Left renal cortex interstitium (tissue), 4 donors: ENCODE measurements at places on chromosomes 16 and 17.

DNA sequence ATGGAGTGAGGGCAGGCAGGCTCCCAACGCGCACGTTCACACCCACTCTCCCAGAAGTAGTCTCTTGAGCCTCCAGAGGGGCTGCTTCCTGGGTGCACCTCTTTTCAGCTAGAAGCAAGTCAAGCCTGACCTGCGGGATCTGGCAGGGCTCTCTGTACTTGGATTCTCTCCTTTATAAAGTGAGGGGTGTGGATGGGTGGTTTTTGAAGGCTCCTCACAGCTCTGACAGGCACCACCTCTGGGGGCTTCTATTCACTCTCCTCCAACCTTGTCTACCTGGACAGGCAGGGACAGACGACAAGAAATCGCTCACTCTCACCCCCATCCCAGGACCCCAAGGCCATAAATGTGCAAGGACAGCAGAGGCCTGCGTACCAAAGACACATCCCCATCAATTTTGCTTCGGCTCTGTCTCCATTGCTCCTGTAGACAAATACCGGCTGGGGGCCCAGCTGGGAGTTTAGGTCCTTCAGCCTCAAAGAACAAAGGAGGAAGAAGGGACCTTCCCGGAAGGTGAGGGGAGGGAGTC, 814 bp upstream of the DYNLL2 start:
- no peak for DNase-seq

DNA sequence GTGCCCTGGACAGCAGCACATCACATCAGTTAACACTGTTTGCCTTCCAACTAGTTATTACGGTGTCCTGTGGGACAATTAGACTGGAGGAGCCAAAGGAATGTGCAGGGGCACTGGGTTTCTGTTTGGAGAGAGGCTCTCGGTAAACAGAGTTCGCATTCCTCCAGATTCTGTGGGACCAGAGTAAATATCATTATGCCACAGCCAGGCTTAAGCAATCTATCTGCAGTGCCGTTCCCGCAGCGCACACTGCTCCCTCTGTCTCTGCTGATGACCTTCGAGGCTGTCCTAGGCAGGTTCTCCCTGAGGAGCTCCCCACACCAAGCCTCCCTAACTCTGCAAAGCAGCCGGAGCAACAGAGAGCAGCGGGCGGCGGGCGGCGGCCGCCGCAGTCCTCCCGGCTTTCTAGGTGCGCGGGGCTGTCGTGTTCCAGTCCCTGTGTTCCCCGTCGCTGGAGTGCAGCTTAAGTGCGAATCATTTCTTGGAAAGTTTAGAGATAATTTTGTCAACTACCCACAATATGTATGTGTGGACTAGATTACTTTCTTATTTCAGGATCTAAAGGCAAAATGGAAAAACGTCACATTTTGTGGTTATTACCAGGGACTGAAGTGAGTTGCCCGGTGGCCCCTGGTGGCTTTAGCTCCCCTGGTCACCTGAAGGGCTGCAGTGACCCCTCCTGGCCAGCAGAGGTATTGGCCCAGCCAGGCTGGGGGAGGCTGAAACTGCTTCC, 43.3 kb downstream of the PGS1 start:
- DNase-seq = no peak

DNA sequence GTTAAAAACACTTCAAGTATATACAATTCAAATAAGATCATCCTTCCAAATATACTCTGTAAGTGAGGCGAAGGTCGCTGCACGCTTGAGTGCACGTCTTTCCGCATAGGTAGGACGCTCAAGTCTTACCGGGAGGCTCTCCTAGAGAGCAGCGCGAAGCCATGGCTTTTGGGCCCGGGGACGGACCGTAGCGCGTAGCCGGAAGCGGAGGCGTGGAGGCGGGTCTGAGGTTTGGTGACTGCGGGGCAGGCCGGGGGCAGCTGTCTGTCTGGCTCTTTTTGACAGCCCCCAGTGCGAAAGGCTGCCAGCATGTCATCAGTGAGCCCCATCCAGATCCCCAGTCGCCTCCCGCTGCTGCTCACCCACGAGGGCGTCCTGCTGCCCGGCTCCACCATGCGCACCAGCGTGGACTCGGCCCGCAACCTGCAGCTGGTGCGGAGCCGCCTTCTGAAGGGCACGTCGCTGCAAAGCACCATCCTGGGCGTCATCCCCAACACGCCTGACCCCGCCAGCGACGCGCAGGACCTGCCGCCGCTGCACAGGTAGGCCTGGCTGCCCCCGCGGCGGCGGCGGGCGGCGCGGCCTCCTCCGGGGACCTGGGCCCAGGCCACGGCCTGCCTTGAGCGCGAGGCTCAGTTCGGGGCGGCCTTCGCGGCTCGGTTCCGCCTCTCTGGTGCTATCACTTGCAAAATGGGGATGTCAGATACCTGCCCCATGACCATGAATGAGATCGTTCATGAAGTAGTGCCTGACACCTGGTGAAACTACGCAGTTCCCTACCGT, at the start of gene LONP2:
LONP2 (plus strand) TSS at position 221 of the 783 bp plus-strand sequence; CDS start at position 310, 89 bp downstream.
- peak; percentile 82 for DNase-seq

GRCh38 chr16:64051824-64052223, 1070.0 kb downstream of the CDH11 start:
- DNase-seq = no peak

- peak; percentile 24 for DNase-seq
Observed at GRCh38 chr16:31427441-31428278, 500 bp downstream of the COX6A2 start.

DNA sequence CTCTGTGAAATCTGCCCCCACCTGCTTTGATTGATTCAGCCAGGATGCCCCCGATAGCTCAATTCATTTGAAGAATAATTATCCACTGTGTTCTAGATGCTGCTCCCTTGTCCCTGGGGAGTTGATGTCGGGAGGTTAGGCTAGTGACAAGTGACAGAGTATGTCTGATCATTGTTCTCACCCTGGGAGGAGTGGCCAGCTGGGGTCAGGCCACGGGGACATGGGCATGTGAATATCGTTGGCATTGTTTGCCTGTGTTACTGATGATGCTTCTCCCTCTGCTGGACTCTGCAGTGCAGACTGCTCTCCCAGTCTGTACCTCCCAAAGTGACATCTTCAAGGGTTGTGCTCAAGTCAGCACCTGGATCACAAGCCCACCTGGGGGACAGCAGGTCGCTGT, 89.9 kb upstream of the C16orf82 start:
- no peak for DNase-seq

- DNase-seq = no peak
Observed at GRCh38 chr17:49352587-49353154, 9.4 kb downstream of the ZNF652 start.

DNA sequence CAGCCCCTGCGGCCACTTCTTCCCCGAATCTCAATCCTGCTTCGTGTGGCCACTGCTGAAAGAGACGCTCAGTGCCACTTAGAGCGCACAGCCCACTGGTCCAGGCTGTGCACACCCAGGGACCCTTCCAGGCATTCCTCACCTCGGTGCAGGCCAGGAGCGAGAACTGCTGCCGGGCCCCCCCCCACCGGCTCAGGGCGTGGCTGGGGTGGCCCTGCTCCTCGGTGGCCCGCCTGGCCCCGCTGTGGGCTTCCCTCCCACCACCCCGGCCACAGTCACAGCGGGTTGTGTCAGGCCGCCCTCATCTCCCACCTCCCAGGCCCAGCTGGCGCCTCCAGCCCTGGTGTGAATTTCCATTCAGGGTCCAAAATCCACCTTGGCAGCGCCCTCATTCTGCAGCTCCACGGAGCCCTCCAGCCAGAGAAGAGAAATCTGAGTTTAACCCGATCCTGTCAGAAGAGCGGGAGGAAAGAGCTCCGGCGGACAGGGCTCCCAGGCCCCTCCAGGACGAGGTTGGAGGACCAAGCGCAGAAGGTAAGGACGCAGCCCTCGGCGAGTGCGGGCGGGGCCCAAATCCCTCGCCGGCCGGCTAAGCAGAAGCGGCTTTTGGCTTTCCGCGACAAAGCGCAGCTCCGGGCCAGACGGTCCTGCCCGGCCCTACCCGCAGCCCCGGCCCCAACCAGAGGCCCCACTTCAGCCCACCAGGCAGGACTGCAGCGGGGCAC, 12.0 kb downstream of the TBC1D16 start:
- no peak for DNase-seq

DNA sequence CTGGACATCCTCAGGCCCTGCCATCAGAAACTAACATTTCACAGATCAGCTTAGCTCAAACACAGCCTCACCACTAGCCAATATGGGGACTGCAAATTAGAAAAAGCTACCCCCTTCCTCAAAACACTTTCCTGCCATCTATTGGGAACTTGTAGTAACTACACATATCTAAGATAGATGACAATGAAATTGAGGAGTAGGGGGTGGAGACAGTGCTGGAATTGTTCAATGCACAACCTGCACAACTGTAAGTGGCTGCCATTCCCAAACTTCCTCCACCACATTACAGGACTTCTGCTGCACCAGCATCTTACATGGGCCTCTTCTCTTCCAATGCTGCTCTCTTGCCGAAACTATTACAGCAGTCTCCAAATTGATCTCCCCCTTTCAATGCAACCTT, 21.9 kb downstream of the AIPL1 start:
- no peak for DNase-seq

- no peak for DNase-seq
Observed at GRCh38 chr17:2883544-2884213, 87.4 kb downstream of the RAP1GAP2 start.

- DNase-seq = no peak
Observed at GRCh38 chr17:19000531-19001325, 3.8 kb downstream of the FAM83G start.

GRCh38 chr17:2030779-2031163, 818 bp downstream of the DPH1 start:
- DNase-seq = no peak

DNA sequence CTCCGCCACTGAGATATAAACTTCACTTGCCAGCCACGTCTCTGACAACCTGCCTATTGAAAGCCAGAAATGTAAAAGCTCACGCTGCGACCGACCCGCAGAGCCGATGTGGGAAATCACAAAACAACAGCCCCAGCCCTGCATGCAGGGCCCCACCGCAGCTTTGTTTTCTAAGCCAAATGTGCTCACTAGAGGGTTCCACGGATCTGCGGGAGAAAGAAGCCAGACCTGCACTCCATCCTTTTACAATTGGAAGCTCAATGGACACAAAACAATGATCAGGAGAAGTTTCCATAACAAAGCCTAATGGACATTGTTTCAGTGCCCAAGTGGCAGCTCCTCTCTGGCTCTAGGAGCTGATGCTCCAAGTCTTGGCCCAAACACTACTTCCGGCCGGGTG, 33.1 kb downstream of the WIPI1 start:
- DNase-seq = no peak

GRCh38 chr17:7042501-7043181, 1.3 kb downstream of the SLC16A11 start:
- DNase-seq = no peak

GRCh38 chr16:79420493-79420892, 180.0 kb downstream of the MAF start:
- DNase-seq = no peak

DNA sequence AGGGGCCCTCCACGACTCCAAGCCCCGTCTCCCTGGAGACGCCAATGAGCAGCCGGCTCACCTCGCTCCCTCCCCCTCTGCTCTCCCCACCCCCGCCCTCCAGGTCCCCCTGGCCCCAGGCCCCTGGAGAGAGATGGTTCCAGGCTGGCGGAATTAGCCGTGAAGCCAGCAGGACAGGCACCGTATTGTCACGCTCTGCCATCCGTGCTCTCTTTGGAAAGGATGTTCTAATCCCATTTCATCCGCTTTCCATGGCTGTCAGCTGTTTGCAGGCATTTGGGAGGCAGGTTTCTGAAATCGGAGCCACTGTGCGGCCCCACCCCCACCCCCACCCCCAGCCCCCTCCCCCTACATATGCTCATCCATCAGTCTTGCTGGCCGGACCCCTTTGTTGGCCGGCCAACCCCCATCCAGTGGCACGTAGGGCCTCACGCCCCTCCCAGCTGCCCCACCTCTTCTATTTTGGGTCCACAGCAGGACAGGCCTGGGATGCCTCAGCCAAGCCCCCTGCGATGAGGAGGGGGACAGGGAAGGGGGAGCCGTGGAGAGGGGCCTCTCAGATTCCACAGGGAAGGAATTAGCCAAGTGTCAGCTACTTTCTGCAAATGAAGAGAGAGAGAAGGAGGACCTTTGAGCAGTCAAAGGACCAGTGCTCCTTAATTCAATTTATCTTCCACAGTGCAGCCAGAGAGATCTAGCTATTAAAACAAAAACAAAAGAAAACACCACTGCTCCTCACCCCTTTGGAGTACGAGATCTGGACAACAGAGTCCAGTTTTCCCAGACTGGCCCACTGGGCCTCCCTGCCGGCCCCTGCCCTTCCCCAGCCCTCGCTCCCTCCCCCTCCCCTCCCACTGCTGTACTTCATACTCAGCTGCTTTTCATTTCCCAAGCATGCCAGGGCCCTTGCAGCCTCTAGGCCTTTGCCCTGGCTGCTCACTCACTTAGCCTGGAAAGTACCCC, 30.7 kb downstream of the SDK2 start:
- DNase-seq = peak; percentile 71

DNA sequence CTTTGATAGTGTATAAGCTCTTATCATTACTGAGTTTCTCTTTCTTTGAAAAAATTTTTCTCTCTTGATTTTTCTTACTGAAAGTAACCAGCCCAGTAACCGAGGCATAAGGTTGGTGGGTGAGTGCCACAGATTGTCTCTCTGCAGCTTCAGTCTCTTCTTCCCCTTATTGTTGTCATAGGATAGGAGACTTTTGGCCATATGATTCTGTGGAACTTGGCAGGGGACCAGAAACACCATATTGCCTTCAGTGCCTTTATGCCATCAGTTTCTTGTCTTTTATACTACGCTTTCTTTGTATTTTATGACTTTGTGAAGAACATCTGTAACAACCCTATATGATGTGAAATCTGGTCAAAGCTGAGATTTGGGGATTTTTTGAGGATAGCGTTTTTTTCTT, 341.6 kb upstream of the TBX2 start:
- DNase-seq = no peak

- no peak for DNase-seq
Observed at GRCh38 chr17:82370471-82371332, 863 bp upstream of the UTS2R start.

GRCh38 chr16:80936410-80936809, 70.3 kb downstream of the CMC2 start:
- DNase-seq = no peak

DNA sequence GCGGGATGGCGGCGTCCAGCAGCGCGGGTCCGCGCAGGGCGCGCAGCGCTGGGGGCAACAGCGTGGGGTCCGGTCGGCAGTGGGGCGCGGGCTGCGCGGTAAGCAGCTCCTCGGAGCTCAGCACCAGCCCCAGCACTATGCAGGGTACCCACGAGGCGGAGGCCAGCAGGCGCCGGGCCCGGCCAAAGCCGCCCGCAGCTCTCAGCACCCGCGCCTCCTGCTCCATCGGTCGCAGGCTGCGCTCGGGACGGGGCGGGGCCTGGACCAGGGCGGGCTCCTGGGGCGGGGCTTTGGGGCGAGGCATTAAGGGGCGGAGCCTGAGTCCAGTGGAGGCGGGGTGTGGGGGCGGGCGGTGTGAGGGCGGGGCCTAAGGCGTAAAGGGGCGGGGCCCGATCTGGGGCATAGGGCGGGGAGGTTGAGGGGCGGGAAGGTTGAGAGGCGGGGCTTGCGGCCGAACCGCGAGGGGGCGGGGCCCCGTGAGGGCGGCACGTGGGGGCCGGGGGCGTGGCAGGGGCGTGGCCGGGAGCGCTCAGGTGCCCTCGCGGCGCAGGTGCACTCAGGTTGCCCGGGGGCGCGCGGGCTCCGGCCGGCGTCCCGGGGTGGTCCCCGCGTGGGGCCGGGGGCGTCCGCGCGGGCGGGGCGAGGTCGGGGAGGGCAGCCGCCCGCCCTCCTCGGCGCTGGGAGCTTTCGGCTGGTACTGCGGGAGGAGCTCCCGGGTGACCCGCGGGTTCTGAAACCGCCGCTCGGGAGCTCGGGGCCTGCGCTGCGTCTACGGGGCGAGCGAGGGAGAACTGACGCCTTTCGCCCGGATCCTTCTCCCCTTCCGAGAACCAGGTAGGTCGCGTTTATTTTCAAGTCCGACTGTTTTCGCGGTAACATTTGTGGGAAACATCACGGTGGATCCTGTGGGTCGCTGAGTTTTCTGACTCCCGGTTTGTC, 1.4 kb upstream of the SLC22A31 start:
- no peak for DNase-seq
